ENCODE measurements at places on chromosomes 3 and 15.

DNA sequence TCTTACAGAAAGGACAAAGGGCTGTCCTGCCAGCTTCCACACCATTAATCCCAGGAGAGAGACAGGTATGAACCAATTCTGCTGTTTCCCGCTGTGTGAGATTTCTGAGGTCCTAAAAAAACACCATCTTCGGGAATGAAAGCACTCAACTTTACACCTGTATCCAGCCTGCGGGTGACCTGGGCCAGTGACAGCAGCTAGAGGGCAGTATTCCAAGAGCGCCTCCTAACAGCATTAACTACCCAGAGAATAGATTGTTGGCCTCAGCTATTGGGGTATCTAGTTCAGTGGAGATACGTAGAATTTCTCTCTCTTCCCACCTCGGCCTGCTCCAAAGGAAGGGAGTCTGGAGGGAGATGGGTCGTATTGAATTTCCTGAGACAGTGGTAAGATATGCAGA lies 55.1 kb downstream of the WDR76 start:
- DNase-seq = no peak

DNA sequence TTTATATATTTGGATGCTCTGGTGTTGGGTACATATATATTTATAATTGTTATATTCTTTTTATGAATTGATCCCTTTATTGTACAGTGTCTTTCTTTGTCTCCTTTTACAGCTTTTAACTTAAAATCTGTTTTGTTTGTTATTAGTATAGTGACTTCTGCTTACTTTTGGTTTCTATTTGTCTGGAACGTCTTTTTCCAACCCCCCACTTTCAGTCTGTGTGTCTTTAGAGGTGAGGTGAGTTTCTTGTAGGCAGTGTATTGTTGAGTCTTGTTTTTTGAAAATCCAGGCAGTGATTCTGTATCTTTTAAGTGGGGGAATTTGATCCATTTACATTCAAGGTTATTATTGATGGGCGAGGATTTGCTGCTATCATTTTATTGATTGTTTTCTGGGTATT lies 62.0 kb downstream of the AP4E1 start:
- DNase-seq = no peak

DNA sequence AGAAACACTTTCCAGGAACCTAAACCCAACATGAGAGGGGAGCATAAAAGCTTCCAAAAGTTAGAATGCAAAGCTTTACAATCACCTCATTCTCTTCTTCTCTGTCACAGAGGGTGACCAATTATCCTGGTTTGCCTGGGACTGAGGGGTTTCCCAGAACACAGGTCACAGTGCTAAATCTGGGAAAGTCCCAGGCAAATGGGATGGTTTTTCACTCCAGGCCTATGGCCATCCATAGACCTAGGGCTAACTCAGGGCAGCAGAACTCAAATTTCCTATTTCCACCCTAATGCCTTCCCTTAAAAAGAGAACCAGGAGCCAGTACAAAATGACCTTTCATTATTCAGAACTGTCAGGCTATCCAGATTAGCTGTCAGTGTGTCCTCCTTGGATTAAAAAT lies 77.0 kb downstream of the TM4SF4 start:
- DNase-seq = no peak

GRCh38 chr3:193815246-193816027 lies 222.4 kb downstream of the OPA1 start:
- DNase-seq = no peak

DNA sequence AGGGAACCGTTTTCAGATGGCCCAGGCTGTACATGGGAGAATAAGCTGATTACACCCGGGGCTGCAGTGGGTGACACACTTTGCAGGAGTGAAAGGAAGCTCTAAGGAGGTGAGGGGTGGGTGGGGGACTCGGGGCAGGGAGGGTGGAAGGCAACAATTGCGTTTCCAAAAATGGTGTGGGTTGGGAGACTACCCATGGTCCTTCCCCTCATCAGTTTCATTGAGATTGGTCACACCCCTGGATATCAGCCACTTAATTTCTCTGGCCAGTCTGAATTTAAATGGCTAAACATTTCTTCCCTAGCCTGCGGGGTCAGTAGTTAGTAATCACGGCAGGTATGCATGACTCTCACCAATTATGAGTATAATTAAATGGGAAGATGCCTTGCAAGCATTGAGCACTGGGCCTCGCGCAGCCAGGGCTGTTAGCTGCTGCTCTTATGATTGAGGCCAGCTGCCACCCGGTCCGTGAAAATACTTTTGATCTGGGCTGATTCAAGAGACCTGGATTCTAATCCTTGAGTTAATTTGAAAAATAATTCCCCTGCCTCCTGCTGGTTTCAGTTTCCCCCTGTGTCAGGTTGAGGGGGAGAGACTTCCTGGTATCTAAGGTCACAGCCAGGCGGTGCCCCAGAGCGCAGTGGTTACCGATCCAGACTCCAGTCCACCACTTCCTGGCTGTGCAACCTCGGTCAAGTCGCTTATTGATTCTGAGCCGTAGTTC lies 23.3 kb downstream of the SLC6A6 start:
- DNase-seq = no peak

DNA sequence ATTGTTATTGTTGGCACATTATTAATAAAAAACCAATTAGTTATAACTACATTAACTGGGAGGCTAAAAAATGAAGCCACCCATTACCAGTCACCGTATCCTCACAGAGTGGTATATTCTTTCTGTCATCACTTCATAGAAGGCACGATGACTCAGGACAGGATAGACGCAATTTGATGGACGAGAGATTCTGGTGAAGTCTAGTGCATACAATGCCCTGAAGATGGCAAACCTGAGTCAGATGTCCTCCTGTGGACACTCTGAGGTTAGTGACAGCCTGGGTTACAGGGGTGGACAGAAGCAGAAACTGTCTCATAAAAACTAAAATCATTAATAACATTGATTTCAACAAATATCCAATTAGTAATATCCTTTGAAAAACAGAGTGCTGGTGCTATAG lies 150.3 kb downstream of the SLC9A9 start:
- no peak for DNase-seq

- DNase-seq = no peak
These were observed 11.0 kb downstream of the CHRNA7 start for GRCh38 chr15:32041294-32041693.

DNA sequence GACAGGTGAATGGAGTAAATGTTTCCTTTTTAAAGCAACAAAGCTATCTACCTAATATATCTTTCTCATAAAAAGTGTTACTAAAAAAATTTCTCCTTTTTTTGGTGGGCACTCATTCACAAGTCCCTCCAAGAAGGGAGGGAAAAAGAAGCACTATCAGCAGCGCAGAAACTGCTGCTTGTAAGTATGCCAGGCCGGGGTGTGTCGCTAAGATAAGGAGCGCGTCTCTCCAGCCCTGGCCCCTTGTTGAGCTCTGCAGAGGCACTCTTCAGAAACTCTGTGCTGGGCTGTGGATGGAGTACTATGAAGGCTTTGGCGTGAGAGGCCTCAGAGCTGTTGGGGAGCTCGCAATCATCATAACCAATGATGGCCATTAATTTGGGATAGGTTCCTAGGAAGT lies 49.1 kb downstream of the ZDHHC3 start:
- DNase-seq = no peak

GRCh38 chr15:89976246-89976600 lies 24.9 kb upstream of the ZNF710 start:
- DNase-seq = no peak

GRCh38 chr3:75110741-75111140 lies 496.3 kb upstream of the CNTN3 start:
- DNase-seq = no peak

DNA sequence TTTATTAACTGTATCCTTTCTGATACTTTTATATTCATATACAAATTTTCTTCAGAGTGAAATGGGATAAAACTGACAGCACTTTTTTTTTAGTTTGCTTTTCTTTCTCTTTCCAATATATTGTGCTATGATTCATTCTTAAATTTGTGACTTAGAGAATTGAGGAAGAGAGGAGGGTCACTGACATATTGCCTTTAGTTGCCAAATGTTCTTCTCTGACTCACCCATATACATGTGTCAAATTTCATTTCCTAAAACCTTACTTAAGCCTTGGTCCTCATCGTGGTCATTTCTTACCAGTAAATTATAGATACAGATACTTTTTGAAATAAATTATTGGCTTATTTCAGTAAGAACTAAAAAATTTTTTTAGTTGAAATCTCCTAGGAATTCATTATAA lies 53.9 kb downstream of the CLASP2 start:
- DNase-seq = no peak

DNA sequence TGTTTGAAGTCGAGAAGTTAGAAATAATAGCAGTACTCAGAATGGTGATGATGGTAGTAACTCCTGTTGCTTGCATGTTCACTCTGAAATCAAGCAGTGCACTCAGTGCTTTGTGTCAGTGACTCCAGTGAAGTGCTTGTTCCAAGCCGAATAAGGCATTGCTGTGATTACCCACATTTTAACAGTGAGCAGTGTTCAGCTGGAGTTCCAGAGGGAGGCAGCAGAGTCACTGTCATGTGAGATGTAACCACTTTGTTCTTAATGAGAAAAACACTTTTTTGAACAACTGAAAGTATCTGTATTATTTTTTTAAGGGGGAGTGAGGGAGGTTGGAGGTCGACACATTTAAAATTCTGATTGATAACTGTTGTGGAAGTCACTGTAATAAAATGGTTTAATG lies 3.7 kb downstream of the MDFIC2 start:
- no peak for DNase-seq

DNA sequence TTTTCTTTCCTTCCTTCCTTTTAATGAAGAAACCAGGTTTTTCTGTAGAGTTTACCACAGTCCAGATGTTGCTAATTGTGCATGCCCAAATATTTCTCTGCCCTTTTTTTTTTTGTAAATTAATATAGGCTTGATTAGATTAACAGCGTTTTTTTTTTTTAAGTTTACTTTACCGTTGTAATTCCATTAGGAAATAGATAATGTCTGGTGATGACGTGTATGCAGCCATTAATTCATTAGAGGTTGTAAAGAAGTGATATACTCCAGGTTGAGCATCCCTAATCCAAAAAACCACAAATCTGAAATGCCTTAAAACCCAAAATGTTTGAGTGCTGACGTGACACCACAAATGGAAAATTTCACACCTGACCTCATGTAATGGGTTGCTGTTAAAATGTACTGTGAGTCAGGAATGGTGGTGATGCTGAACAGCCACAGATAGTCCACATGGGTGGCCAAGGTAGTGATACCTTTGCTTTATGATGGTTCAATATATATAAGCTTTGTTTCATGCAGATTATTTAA lies 43.2 kb downstream of the KNL1 start:
- DNase-seq = no peak

DNA sequence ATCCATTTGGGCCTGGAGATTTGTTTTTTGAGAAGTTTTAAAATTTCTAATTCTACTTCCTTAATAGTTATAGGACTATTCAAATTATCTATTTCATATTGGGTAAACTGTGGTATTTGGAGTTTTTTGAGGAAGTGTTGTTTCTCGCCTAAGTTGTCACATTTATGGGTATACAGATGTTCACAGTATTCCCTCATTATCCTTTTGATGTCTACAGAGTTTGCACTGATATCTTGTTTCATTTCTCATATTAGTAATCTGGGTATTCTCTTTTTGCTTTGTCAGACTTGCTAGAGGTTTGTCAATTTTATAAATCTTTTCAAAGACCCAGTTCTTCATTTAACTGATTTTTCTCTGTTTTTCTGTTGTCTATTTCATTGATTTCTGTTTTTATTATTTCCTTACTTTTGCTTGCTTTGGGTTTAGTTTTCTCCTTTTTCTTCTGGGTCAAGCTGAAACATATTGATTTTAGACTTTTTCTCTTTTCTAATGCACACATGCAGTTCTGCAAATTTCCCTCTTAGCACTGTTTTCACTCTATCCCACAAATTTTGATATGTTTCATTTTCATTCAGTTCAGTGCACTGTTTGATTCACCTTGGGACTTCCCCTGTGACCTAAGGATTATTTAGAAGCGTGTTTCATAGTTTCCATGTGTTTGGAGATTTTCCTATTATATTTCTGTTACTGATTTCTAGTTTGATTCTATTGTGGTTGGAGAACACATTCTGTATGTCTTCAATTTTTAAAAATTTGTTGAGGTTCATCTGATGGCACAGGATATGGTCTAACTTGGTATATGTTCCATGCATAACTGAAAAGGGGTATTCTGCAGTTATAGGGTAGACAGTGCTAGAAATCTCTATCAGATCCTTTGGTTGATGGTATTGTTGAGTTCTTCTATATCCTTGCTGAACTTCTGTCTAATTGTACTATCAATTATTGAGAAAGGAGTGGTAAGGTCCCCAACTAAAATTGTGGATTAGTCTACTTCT lies 79.6 kb downstream of the SUMF1 start:
- DNase-seq = no peak

- DNase-seq = no peak
These were observed 514.8 kb downstream of the MECOM start for GRCh38 chr3:169148448-169149348.

- no peak for DNase-seq
These were observed 24.3 kb upstream of the GP5 start for GRCh38 chr3:194423317-194423716.

DNA sequence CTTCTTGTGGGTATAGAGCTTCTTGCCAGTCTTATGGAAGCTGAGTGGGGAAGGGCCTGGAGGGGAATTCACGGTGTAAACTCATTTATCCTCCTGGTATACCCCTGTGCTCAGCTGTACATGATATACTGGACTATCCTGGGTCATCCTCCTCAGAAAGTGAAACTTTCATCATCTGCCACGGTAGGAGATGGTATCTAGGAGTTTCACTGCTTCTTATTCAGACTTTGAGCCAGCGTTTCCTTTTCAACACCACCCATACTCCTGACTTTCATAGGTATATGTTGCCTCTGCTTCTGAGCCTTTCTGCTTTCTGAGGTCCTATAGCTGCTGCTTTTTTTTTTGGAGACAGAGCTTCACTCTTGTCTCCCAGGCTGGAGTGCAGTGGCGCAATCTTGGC lies 15.6 kb downstream of the SENP5 start:
- DNase-seq = no peak

DNA sequence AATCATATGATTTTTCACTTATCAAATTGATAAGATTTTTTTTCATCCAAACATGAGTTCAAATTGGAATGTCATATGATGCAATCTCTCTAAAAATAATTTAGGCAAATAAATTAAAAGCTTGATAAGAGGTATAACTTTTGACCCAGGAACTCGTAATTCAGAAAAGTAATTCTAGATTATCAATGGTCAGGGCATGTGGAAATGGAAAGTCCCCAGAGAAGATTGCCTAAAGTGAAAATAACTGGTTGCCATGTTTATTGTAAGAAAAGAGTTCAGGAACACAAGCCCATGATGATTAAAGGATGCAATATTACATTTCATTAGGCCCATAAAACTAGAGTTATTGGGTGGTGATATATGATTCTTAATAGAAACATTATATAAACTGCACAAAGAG lies 1514.8 kb downstream of the SI start:
- no peak for DNase-seq

- DNase-seq = no peak
These were observed 120.2 kb upstream of the MBNL1 start for GRCh38 chr3:152148579-152148978.

Data from esophagus squamous epithelium (tissue), 5 donors.